ENCODE measurements at places on chromosomes 2 and 18. TPM values are rescaled to one million over a fixed set of nuclear protein-coding genes. Genes with fewer than 3 reads are reported as not detected.

The MALT1 gene
- total RNA-seq = 50.6 TPM

The DUSP19 gene
- 0.51 TPM for total RNA-seq

The ECEL1 gene
- total RNA-seq = not detected

The SKOR2 gene
- not detected for total RNA-seq

The GALNT14 gene
- total RNA-seq = 5.6 TPM

The ERMN gene
- total RNA-seq = 1.2 TPM

The MAPK4 gene
- 0.11 TPM for total RNA-seq

The FEV gene
- not detected for total RNA-seq

DNA sequence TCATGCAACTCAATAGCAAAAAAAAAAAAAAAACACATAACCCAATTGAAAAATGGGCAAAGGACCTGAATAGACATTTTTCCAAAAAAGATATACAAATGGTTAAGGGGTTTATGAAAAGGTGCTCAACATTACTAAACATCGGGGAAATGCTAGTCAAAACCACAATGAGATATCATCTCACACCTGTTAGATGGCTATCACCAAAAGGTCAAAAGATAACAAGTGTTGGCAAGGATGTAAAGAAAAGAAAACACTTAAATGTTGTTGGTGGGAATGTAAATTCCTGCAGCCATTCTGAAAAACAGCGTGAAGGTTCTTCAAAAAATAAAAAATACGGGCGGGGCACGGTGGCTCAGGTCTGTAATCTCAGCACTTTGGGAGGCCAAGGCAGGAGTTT is 112.4 kb upstream of the CAB39 start:
- H3K4me3 ChIP-seq = peak overlapping the region; percentile 30
- no peaks in the 10 kb centered on the region for H3K36me3 ChIP-seq
- no peak for DNase-seq

DNA sequence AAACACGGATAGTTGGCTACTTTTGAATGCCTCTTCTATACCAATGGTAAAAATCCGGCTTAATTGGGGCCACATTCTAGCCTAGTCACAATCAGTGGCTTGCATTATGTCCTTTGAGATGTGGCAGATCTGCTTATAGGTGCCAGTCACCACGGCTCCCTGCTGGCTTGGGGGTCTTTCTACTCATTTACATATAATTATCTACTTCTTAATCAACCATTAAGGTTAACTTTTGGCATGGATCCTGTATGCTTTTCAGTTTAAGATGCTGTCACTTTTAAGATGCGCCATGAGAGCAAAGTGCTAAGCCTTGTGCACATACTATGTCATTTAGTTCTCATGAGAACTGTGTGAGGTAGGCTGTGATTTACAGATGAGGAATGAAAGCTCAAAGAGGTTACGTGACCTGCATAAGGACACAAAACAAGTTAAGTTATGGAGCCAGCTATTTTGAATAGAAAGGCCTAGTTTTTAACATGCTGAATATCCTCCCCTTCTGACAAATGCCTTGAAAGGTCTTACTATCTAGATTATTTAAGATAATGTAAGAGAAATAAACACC is 4.1 kb downstream of the NEDD4L start:
- no peaks in the 10 kb centered on the region for H3K27me3 ChIP-seq
- DNase-seq = no peak

DNA sequence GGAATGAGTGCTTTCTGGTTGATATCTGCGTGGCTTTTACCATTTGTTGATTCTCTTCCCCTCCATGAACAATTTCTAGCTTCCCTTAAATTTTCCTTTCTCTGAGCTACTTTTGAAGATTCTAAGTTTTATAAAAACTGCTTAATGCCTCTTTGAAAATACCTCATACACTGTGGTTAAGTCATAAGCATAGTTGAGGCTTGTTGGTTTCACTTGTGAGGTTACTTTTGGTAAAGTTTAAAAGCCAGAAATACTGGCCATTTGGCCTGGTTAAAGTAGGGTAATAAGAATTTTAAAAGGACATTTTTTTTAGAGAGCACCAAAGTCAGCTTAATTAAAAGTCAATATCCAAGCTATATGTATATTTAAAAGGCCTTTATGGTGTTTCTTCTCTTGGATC is 21.3 kb upstream of the CAPN13 start:
- H3K36me3 ChIP-seq = no peaks in the 10 kb centered on the region
- no peak overlapping the region for H3K4me3 ChIP-seq
- no peaks in the 10 kb centered on the region for H3K27me3 ChIP-seq
- DNase-seq = no peak
- no peaks in the 10 kb centered on the region for H3K4me1 ChIP-seq
- no peak overlapping the region for H3K27ac ChIP-seq

DNA sequence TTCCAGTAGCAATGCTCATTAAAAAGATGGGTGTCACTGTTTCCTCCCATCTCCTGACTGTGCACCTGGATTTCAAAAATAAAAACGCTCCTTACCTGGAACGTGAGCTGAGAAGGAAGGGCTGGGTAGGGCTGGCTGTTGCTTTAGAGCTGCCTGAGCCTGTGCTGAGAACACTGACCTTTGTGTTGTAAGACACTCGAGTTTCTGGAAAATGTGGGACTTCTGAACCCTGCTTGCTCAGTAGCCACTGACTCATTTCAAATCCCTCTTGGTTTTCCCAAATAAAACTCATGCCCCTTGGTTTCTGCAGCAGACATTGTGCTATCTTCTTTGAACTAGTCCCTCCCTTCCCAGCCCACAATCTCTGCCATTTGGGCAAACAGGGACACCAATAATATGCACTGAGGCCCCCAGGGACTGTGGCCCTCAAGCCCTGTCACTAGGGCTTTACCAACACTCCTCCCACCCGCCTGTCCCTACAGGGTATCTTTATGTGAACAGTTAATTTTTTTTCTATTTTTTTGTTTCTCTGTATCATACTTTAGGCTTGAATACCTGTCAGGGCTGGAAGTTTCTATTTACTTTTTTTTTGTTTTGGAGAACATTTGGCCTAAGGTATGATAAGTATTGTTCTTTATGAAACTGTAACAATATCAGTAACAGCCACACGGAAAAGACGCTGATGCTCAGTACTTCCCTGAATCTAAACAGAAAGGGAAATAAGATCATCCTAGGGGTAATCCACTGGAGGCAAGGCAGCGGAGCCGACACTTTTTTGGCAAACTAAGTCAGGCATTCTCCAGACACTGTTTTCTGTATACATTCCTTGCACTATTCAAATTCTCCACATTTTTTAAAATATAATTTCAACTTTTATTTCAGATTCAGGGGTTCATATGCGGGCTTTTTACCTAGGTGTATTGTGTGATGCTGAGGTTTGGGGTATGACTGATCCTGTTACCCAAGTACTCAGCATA is 280.2 kb downstream of the STK39 start:
- no peaks in the 10 kb centered on the region for H3K36me3 ChIP-seq
- no peak for DNase-seq
- no peak overlapping the region for H3K4me3 ChIP-seq
- no peak overlapping the region for H3K27ac ChIP-seq
- no peaks in the 10 kb centered on the region for H3K4me1 ChIP-seq

DNA sequence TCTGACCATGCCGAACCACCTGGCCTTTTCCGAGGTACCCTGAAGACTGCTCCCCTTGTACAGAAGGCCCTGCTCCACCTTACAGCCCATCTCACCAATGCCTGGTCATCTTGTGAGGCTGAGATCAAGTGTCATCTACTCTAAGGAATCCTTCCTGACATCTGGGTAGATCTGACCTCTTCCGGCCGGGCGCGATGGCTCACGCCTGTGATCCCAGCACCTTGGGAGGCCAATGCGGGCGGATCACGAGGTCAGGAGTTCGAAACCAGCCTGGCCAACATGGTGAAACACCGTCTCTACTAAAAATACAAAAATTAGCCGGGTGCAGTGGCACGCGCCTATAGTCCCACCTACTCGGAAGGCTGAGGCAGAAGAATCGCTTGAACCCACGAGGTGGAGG is 2.1 kb upstream of the RIOK3 start:
- H3K27me3 ChIP-seq = no peaks in the 10 kb centered on the region
- no peak for DNase-seq
- peaks cover 14% of the 10 kb centered on the region for H3K4me1 ChIP-seq

GRCh38 chr2:15968280-15969178 is 28.2 kb downstream of the MYCN start:
- H3K4me3 ChIP-seq = no peak overlapping the region
- no peaks in the 10 kb centered on the region for H3K4me1 ChIP-seq
- no peaks in the 10 kb centered on the region for H3K27me3 ChIP-seq
- no peak for DNase-seq
- H3K36me3 ChIP-seq = no peaks in the 10 kb centered on the region

GRCh38 chr18:59140302-59140885 is 710 bp downstream of the SEC11C start:
- no peaks in the 10 kb centered on the region for H3K27me3 ChIP-seq
- H3K36me3 ChIP-seq = no peaks in the 10 kb centered on the region
- H3K4me1 ChIP-seq = peaks cover 8% of the 10 kb centered on the region

DNA sequence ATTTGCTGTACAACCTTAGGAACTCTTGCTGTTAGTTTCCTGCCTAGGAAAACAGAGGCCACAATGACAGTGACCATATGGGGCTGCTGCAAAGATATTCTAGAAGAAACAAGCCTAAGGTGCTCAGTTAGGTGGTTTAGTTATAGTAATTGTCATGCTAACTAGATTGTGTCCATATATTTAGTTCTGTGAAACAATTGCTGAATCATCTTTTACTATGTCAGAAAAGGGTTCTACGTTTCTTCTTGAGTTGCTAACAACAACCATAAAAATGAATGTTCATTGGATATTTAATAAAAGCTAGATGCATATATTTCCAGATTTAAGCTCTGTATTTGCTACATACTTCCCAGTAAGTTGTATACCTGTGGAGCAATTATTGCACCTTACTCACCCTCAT is 597.2 kb upstream of the KLHL29 start:
- H3K4me1 ChIP-seq = no peaks in the 10 kb centered on the region
- H3K27me3 ChIP-seq = no peaks in the 10 kb centered on the region
- H3K27ac ChIP-seq = no peak overlapping the region
- no peak for DNase-seq
- H3K36me3 ChIP-seq = no peaks in the 10 kb centered on the region

GRCh38 chr2:11499081-11499743 is 33.3 kb upstream of the E2F6 start:
- H3K36me3 ChIP-seq = no peaks in the 10 kb centered on the region
- DNase-seq = no peak
- no peak overlapping the region for H3K27ac ChIP-seq
- H3K4me3 ChIP-seq = peak overlapping the region; percentile 48
- H3K27me3 ChIP-seq = no peaks in the 10 kb centered on the region
- H3K4me1 ChIP-seq = peaks cover 31% of the 10 kb centered on the region

GRCh38 chr18:23479829-23480505 is 23.3 kb upstream of the RMC1 start:
- H3K4me1 ChIP-seq = peaks cover 19% of the 10 kb centered on the region
- H3K36me3 ChIP-seq = peaks cover 20% of the 10 kb centered on the region
- DNase-seq = no peak
- peak overlapping the region; percentile 29 for H3K4me3 ChIP-seq
- H3K27me3 ChIP-seq = no peaks in the 10 kb centered on the region
- peak overlapping the region; percentile 73 for H3K27ac ChIP-seq

DNA sequence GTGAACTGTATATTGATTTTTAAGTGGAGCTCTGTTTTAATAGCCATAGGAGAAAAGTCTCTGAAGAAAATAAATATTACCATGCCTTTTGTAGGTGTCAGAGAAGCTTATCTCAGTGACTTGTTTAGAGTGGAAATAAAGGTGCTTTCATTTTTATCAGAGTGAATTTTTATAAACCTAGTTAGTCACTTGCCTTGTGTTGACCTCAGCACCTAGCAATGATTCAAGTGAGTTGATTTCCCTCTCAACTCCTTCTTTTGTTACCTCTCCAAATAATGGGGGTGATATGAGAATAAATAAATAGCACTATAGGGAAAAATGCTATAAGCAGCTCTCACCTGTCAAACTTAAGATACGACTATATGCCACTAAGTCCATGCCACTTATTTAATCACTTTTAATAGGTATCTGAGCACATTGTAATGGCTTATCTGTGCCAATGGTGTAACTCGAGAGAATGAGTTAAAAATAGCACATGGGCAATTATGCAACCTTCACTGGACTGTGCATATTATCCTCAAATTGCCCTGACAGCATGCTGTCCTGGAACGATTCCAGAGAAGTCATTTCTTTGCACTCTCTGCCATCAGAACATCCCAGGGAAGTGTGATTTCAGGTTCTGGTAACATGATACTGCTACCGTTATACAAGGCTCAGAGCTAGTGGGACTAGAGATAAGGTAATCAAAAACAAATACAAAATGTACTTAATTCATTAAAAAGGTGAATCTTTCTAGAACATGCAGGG is 290.8 kb downstream of the CCDC85A start:
- no peak for DNase-seq
- no peaks in the 10 kb centered on the region for H3K4me1 ChIP-seq
- H3K4me3 ChIP-seq = no peak overlapping the region
- H3K27ac ChIP-seq = no peak overlapping the region

DNA sequence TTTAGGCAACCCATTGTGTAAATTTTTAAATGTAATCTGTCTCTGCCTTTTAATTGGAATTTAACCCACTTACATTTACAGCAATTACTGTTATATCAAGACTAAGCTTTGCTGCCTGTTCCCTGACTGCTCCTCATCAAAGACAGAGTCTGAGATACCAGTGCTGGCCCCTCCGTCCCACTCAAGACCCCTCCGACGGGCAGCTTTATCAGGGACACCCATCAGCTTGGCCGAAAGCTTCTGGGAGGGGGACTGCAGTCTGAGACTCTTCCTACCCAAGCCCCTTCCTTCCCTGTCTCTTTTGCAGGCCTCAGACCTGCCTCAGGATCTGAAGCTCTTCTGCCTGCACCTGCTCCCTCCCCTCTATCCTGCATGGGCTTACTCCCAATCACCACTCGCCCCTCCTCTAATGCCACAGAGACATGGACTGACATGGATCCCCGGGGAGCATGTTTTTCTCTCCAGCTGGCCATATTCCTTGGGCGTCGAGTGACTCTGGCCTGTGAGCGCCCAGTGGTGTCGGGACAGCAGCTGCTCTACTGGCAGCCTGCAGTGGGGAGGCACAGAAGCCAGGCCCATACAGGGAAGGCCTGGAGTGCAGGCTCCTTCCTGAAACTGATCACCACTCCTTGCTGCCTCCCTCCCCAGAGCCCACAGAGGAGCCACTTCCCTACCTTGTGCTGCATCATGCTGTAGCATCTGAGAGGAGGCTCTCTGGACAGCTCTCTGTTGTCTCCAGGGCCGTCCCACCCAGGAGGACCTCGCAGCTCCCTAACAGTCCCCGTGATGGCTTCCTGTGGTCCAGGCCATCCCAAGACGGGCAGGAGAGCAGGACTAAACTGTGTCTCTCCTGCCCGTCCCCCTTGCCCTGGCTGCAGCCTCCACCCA is 3.7 kb upstream of the KIF1A start:
- H3K27me3 ChIP-seq = peaks cover 13% of the 10 kb centered on the region
- no peak overlapping the region for H3K4me3 ChIP-seq
- DNase-seq = no peak
- no peak overlapping the region for H3K27ac ChIP-seq
- no peaks in the 10 kb centered on the region for H3K4me1 ChIP-seq

DNA sequence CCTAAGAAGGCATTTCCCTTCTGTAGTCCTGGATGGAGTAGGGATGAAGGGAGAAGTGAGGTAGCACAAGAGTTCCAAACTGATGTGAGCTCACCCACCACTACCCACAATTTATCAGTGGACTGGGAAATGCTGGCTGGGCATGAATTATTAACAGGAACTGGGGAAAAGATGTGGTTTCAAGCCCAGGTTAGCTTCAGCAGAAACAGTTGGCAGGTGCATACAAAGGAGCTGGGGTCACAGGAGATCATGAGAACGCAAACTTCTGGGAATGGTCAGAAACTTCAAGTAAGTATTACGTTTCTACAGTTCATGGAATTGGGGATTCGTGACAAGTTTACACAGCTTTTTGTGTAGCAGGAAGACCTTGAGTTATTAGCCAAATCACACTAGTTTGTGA is 5.4 kb downstream of the CCDC141 start:
- H3K4me1 ChIP-seq = peaks cover 29% of the 10 kb centered on the region
- no peak for DNase-seq
- no peaks in the 10 kb centered on the region for H3K36me3 ChIP-seq
- H3K27ac ChIP-seq = 0 out of 2 replicates have a peak overlapping the region, but pooled peaks have one; percentile 31

All from GM12878 (cell line).